Cardiac septum (tissue), 1 donor: ENCODE measurements at places on chromosomes 6 and 20. TPM values are rescaled to one million over a fixed set of nuclear protein-coding genes. Genes with fewer than 3 reads are reported as not detected.

The F13A1 gene
- 50.9 TPM for total RNA-seq

- no peak for DNase-seq
These were observed 10.4 kb downstream of the OPN5 start for GRCh38 chr6:47792216-47792733.

- DNase-seq = no peak
These were observed 425.7 kb upstream of the ARID1B start for GRCh38 chr6:156351346-156351966.

- peak; percentile 89 for DNase-seq
These were observed 104.9 kb upstream of the NXT1 start for GRCh38 chr20:23245553-23246181.

- DNase-seq = no peak
These were observed 14.1 kb downstream of the SCML4 start for GRCh38 chr6:107809966-107810365.

- DNase-seq = no peak
These were observed 831.5 kb upstream of the CITED2 start for GRCh38 chr6:140205795-140206593.

DNA sequence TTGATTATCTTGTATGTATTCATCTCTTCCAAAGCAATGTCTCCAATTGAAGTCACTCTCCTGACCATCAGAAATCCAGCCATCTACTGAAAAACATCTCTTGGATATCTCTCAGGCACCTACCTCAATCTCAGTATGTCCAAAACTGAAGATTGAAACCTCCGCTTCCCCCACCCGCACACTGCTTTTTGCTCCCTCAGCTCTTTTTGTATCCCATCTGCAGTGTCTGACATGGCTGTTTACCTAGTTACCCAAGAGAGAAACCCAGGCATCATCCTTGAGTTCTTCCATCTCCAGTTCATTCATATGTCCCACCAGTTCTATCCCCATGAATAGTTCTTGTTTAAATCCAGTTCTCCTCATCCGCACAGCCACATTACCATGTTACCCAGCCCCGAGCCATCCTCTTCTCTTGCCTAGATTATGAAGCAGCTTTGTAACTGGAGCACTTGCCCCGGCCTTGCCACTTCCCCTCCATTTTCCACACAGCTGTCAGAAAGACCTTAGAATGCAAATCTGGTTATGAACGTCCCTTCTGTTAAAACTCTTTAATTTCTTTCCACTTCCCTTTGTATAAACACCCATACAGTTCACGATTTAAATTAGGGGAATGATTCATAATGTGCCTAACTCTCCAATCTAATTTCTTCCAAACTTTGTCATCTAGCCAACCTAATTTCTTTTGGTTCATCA lies 40.5 kb upstream of the GCLC start:
- DNase-seq = no peak

DNA sequence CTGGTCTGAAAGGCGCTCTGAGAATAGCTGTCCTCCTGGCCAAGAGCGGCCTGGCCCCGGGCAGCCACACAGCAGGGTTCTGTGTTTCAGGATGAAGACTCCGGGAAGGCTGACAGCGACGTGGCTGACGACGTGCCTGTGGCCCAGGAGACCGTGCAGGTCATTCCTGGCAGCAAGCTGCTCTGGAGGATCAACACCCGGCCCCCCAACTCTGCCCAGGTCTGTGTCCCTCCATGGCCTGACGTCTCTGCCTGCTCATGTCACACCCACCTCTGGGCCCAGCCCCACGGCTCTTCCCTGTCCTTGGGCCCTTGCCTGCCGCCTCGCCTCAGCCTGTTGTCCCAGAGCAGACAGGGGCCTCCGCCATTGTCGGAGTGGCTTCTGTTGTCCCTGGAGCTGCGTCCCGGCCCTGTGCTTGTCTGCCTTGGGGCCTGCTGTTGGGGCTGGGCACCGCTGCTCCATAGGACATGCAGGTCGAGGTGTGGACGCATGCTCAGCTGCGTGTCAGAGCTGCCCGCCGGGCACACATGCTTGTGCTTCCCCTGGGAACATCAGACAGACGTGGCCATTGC lies 16.2 kb upstream of the ADRM1 start:
- DNase-seq = no peak

GRCh38 chr20:20946122-20946759 lies 159.9 kb downstream of the LINC00237 start:
- DNase-seq = no peak

- no peak for DNase-seq
These were observed 729.0 kb downstream of the RFPL4B start for GRCh38 chr6:113076116-113076515.

The BPIFA3 gene
- total RNA-seq = not detected

The GRIK2 gene
- 0.67 TPM for total RNA-seq

DNA sequence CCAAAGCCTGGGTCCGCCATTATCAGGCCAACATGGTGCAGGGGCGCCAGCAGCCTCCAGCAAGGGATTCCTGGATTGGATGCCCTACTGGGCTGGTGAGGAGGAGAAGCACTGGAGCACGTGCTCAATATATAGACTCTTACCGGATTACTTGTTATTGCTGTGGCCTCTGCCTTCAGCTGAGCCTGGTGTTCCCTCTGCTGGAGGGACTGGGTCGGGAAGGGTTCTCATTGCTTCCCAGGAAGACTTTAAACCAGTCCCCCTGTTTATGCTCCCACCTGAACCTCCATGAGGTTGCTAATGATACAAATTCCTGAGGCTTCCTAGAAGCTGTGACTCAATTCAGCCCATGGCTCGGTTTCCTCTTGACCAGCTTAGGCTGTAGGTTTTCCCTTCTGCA lies 186.7 kb upstream of the ARID1B start:
- no peak for DNase-seq

The LY6G6F gene
- not detected for total RNA-seq

GRCh38 chr6:29651413-29652197 lies 5.3 kb upstream of the MOG start:
- no peak for DNase-seq

- no peak for DNase-seq
These were observed 38.3 kb upstream of the LTV1 start for GRCh38 chr6:143804835-143805239.

- DNase-seq = no peak
These were observed 180.7 kb downstream of the BTBD3 start for GRCh38 chr20:12098421-12098820.

The ENPP5 gene
- total RNA-seq = 2.9 TPM

GRCh38 chr20:62861726-62862336 lies at the start of gene TCFL5:
TCFL5 (minus strand) TSS chr20:62861822; CDS start chr20:62861670, 152 bp downstream.
- DNase-seq = peak; percentile 99

The TRDN gene
- 490 TPM for total RNA-seq

The MAP3K4 gene
- 30.9 TPM for total RNA-seq

DNA sequence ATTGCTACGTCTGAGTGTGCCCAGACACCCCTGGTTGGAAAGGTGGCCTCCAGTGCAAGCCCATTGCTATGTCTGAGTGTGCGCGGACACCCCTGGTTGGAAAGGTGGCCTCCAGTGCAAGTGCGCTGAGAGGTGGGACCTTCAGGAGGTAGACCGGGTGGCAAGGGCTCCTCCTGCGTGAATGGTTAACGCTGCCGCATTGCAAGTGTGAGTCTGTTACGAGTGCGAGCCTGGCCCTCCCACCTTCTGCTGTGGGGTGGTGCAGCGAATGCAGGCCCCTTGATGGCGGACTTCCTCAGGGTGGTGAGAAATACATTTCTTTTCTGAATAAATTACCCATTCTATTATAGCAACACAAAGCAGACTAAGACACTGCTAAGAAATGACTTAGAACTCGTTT lies 208.8 kb downstream of the DLL1 start:
- peak; percentile 36 for DNase-seq

The ZC2HC1B gene
- total RNA-seq = not detected

- no peak for DNase-seq
These were observed 15.2 kb upstream of the TAGAP start for GRCh38 chr6:159059885-159060506.

GRCh38 chr6:149084808-149085556 lies 232.5 kb upstream of the TAB2 start:
- no peak for DNase-seq

GRCh38 chr20:45470937-45471336 lies 1.4 kb downstream of the WFDC2 start:
- DNase-seq = no peak

- DNase-seq = no peak
These were observed 9.3 kb downstream of the NUDT3 start for GRCh38 chr6:34383161-34383631.

DNA sequence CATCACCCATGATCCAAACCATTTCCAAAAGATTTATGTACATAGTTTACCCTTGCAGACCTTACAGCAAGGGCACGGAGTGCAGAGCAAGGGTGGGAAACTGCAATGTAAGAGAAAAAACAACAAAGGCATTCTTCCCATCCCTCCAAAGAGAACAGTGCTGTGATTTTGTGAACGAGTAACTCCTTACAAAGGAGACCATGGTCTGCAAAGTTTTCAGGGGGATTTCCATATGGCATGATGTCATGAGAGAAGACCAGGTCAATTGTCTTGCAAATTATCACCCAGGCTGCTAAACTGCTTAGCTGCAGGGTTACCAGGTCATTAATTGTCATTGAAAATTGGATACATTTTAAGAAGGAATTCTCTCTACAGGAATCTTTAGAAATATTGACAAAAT lies 58.3 kb downstream of the LAMP5 start:
- DNase-seq = no peak

DNA sequence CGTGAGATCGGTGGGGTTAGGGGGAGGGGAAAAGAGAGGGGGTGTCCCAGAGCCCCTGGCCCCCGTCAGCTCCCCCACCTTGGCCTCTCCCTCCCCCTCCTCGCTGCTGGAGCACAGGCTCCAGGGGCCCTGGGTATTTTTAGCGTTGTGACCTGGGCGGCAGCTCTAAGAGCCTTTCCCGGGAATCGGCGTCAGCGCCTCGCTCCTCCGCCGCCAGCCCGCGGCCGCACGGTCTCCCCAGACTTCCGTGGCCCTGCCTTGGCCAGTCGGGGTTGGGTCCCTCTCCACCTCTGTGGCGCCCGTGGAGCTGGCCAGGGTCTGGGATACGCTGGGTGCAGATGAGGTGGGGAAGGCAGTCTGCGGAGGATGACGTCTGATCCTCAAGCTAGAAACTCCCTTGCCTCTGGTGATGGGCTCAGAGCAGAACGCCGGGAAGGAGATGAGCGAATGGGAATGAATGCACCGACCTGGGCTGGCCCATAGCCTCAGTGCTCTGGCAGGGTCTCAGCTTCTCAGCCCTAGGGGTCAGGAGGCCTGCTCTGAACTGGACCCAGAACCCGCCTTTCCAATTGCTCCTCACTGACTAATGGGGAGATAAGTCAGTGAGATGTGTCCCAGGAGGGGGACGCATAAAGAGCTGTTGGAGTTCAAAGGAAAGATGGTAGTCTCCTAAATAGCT lies 883 bp upstream of the DBNDD2 start:
- peak; percentile 84 for DNase-seq

GRCh38 chr6:125656287-125656870 lies 93.1 kb upstream of the HEY2 start:
- DNase-seq = no peak

- DNase-seq = no peak
These were observed 270.3 kb downstream of the LAMA2 start for GRCh38 chr6:129153257-129153656.

GRCh38 chr6:156231026-156231765 lies 546.0 kb upstream of the ARID1B start:
- DNase-seq = no peak

DNA sequence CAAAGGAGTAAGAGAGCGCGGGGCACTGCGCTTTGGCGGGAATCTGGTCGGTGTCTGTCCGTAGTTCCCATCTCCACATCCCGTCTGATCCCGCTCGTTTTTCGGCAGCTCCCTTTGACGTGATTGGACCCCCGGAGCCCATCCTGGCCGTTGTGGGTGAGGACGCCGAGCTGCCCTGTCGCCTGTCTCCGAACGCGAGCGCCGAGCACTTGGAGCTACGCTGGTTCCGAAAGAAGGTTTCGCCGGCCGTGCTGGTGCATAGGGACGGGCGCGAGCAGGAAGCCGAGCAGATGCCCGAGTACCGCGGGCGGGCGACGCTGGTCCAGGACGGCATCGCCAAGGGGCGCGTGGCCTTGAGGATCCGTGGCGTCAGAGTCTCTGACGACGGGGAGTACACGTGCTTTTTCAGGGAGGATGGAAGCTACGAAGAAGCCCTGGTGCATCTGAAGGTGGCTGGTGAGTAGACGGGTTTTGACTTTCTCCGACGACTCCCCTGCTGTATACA lies 1.4 kb downstream of the BTN1A1 start:
- DNase-seq = peak; percentile 80

The HDGFL1 gene
- total RNA-seq = not detected

The GMDS gene
- total RNA-seq = 6.3 TPM

GRCh38 chr6:45569210-45569945 lies 191.6 kb upstream of the SUPT3H start:
- no peak for DNase-seq

DNA sequence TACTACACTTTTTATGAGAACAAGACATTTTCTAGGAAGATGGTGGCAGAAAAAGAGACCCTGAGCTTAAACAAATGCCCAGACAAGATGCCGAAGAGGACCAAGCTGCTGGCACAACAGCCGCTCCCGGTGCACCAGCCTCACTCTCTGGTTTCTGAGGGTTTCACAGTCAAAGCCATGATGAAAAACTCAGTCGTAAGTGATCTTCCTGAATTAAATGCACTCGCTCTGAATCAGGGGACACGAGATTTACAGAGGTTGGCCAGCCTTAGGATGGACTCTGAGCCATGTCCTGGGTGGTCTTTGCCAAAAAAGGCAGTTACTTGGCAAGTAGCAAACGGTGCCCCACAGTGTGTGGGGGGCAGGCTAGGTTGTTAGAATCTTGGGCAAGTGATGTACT lies 423 bp downstream of the PACRG start:
- DNase-seq = no peak

DNA sequence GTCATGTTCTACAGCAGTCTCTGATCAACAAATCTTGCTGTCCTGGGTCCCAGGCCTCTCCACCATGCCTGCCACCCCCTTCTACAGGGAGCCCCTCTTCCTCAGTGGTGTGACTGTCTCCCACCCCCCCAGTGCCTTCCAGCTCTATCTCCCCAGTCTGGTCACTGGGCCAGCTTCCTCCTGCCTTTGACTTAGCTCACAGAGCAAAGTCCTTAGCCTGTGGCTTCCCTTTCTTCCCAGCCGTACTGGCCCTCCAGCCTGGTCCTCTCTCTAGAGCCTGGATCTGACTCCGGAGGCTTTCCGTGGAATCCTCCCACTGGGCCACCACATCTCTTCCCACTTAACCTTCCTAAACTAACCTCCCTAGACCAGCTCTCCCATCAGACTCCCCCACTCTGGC lies 17.0 kb downstream of the MAPK13 start:
- no peak for DNase-seq

DNA sequence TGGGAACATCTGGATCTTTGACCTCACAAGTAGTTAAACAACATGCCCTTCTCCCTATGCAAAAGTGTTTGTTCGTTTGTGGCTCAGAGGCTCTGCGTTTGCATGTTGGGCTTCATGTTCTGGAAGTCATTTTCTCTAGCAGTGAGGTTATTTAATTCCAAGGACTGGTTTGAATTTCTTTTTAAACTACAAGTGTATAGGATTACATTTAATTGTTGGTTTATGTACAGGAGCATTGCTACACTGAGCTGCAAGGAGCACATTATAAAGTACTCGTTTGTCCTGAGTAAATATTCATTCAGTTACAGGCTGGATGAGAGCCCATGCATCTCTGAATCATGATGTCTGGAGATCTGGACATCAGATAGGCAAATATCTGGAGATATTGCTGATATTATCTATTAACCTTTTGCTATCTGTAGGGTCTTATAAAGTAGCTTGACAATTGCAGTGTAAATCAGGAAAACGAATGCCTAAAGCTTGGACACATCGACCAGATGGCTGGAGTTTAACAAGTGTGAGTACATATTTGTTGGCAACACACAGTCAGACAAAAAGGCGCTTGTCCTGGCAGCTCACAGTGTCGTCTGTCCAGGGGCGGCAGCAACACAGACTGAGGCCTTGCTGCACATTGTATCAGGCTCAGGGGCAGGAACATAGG lies 84.6 kb downstream of the PDE7B start:
- DNase-seq = no peak
